NCI-H1436 treated with DMSO at 0.1 percent for 48 hours (cell line): ENCODE measurements at places on chromosomes 5 and 9.

DNA sequence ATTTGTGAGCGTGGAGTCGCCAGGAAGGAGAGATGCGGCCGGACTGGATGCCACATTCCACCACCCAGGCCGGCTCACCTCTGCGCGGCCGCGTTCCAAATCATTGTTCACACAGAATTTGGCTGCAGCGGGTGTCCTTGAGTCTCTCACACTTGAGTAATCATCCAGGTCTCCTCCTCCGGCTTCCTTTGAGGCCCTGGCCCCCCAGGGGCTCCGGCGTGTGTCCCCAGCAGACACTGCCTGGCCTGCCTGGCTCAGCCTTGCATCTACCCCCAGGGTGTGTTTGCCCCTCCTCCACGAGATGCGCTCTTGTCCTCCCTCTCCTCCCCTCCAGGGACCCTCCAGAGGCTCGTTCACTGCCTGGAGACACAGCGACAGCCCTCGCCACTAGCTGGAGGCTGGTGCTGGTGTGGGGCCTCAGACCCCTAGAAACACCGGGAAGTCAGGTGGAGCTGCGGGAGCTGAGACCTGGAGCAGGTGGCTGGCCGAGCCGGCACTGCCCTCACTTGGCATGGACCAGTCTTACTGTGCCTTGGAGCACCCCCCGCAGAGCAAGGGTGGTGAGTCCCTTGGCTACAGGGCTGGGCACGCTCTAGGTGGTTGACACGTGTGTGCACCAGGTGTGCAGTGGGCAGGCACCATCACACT is 7.0 kb upstream of the SLC9A3 start:
- DNase-seq = no peak

GRCh38 chr9:78118742-78119473 is 87.3 kb upstream of the GNAQ start:
- no peak for DNase-seq

- no peak for DNase-seq
These were observed 399.5 kb upstream of the TNC start for GRCh38 chr9:115517335-115518075.

DNA sequence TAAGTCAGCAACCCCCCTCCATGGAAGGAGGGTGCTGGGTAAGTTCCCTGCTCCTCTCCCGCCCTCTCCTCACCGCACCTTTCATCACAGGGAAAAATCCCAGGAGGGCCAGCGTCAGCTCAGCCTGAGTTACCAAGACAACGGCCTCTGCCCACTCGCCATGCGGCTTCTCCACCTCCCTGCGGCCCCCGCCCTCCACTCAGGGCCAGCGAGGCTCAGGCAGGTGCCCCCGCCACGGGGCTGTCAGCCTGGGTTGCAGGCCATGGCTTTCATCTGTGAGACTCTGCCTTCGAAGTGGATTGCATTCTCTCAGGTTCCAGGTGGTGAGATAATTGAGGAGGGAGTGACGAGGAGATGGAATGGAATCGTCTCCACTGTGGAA is 27.2 kb upstream of the LAMC3 start:
- DNase-seq = no peak

DNA sequence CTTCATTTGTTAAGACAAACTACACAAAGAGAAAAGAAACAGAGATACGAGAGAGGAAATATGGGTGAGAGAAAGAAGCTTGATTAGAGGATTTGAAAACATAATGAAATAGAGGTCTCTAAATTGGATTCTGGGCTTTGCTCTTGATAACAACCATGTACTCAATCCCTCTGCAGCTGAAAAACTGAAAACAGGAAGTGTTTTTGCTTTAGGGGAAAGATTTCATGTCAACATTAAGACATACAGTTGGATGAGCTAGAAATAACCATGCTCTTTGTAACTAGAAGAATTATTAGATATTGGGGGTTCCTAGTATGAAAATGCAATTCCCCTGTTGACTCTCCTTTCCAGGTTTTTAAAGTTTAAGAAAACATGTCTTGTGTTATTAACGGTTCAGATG is 21.9 kb downstream of the CRHBP start:
- DNase-seq = no peak

- DNase-seq = no peak
These were observed 61.0 kb downstream of the ARL15 start for GRCh38 chr5:54249210-54250028.

GRCh38 chr5:169150108-169150507 is 150.8 kb downstream of the SLIT3 start:
- no peak for DNase-seq

GRCh38 chr9:88741335-88741734 is 206.4 kb downstream of the NXNL2 start:
- no peak for DNase-seq

GRCh38 chr5:171968531-171968930 is 37.9 kb downstream of the FBXW11 start:
- no peak for DNase-seq

DNA sequence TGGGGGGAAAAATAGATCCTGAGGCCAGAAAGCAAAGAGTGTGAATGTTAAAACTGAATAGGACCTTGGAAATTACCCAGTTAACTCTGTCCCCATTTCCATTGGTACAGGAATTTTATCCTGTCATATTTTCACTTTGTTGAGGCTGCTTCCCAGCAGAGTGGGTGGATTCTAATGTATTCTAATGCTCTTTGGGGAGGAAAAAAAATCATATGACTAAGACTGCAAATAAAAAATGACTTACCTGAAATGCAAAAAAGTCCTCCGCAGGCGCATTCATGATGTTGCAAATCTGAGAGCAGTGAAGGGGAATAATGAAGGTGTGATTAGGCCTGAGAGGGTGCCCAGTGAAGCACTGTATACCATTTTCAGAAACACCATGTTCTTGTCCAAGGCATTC is 41.2 kb downstream of the PDE6A start:
- DNase-seq = no peak

DNA sequence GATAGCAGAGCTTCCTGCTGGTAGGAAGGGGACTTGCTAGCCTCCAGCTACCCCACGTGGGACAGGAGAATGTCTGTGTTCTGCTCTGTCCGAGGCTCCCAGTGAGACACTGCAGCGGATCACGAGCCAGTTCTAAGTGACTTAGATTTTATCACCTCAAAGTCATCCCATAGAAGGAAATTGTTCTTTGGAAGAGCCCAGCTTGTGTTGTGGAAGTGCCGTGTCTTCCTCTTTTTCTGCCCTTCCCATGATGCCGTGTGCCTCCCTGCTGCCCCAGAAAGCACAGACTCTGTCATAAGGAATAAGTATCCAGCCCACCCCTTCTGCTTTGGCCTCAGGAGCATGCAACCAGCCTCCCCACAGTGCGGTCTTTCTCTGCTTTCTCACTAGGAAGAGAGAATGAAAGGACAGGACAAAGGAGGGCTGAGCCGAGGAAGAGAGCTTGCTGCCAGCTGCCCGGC is 35.6 kb downstream of the RUFY1 start:
- no peak for DNase-seq

- DNase-seq = no peak
These were observed 59.2 kb upstream of the NR4A3 start for GRCh38 chr9:99762470-99762869.

DNA sequence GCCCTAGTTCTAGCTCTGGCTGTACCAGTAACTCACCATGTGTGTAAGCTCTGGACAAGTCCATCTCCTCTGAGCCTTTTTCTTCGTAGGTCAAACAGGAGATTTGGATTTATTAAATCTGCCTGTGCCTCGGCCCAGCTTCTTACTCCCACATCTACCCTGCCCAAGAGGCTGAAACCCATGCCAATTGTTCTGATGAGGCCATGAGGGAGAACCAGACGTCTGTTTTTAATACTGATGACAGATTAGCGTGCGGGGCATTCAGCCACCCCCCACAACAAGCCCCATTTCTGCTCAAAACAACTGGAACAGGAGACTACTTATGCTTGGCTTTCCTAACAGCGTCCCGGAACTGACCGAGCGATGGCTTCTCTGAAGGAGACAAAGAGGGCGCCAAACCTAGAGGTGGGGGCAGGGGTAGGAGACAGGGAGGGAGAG is 81.2 kb upstream of the TRIM32 start:
- no peak for DNase-seq

DNA sequence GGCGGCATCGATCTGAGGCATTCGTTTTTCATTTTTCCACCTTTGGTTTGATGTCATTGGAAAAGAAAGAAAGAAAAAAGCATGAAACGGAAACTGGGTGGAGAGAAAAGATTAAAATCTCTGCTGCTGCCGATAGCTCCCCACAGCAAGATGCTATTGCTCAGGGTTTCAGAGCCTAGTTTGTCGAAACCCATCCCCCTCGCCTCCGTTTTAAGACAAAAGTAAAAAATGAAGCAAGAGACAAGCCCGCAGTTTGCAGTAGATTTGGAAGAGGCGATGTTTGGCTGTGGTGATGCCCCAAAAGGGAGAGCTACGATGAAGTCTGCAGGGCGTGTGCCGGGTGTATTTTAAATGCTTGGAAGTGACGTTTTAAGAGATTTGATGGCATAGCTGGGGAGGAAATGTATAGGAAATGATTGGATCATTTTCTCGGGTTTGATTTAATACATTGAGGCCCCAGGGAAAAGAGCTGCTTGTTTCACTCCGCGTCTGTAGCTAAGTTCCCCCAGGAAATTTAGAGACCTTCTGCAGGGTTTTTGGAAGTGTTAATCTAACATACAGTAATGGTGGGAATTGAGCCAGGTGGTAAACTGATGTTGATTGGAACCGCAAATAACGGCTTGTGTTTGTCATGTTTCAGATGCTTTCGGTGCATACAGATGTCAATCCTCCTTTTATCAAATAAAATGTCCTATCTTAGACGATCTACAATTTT is 909 bp downstream of the NDFIP1 start:
- no peak for DNase-seq

DNA sequence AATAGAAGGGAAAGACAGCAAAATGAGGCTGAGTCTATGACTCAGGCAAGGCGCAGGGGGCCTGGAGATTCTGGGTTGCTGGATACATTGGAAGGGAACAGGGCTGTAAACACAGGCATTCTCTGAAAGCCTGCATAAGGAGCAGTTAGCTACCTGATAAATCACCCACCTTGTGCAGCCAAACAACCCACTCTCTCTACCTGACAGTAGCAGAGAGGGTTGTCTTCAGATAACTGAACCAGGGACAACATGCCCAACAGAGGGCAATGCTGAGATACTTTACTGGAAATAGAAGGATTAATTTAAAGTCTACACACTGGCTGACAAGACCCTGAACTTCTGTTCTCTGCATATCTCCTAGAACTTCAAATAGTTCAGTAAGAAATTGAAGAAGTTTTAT is 161.6 kb downstream of the KCTD16 start:
- no peak for DNase-seq

- no peak for DNase-seq
These were observed 275.9 kb downstream of the DMRTA1 start for GRCh38 chr9:22722492-22722891.

DNA sequence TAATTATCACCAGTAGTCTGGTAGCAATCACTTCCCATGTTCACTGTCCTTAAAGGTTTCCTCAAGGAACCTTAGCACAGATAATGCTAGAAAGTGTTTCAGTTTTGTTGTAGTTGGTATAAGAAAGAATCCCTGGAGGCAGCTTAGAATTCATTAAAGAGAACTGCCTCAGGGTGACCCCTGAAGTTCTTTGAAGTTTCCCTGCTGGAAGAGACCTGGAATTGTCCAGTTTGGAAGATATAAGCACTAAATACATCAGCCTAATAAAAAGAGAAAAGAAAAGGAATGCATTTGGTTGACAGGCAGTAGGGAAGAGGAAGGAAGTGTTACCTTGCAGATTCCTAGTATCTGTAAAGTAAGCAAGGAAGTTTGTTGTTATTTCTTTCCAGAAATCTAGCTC is 999.6 kb upstream of the DMAC1 start:
- DNase-seq = no peak

DNA sequence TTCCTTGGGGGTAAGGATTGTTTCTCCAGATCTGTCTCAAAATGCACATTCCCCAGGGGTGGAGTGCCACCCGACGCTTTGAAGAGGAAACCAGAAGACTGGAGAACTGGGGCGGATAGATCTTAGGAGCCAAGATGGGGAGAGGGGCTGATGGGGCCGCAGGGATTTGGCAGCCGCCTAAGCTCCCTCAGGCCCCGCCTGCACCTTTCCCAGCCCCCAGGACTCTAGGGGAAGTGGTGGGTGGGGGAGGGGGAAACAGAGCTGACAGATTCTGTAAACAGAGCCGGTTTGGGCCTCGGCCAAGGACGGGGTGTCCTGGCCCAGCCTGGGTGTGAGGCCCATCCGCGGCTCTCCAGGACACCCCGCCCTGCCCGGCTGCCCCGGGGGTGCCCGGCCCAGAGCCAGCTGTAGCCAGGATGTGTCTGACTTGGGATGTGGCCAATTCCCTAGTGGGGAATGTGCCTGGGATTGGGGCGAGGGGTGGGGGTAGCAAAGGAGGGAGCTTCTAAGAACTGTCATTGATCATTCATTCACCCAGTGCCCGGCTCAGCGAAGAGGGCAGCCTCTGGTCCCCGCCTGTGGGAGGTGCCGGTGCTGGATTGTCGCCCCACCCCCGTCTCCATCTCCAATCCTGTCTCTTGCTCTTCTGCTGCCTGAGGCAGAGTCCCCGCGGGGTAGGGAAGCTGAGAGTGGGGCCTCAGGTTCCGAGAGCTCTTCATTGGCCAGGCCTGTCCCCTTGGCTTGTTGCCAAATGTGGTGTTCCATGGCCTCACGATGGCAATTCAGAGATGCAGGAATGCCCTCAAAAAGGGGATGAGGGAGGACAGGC is 54.8 kb upstream of the CDKN2AIPNL start:
- peak; percentile 39 for DNase-seq

DNA sequence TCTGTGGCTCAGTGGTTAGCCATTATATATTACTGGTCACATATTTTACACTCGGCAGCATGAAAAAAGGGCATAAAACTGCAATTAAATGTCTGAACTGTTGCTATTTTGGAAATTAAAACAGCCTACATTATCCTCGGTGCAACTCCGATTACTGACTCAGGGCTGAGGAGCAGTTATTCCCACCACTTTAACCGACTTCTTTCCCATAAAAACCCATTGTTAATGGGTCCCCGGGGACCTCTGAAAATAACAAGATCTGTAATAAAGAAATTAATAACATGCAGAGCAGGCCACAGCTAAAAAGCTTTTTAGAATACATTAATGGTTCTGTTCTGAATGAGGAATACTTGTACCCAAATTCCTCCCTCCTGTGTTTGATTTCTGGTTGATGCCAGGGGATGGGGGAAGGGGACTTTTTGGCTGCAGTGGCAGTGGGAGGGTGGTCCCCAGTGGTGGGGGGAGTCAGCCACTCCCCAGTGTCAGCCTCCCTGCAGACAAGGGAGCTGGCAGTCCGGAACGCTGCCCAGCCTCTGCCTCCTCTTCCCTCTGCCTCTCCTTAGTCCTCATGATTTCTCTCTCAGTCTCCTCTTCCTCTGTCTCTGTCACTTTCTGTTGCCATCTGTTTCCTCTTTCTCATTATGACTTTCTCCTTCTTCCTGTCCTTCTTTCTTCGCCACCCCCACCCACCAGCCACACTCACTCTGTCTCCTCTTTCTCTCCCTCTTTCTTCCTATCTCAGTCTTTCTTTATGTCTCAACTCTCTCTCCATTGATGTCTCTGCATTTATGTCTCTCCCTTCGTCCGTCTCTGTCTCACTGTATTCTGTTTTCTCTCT is 59.0 kb upstream of the ZBTB43 start:
- DNase-seq = no peak

GRCh38 chr5:89236900-89237299 is 353.9 kb upstream of the MEF2C start:
- DNase-seq = no peak

GRCh38 chr5:150782850-150783249 is 4.3 kb downstream of the SMIM3 start:
- no peak for DNase-seq
